Posterior cingulate gyrus (tissue), 11 donors: ENCODE measurements at places on chromosomes 13 and 19.

- no peak for DNase-seq
Measured at GRCh38 chr13:71067165-71067815, 799.7 kb downstream of the DACH1 start.

GRCh38 chr19:51689751-51690453, 3.2 kb upstream of the SPACA6 start:
- DNase-seq: peak; percentile 35

GRCh38 chr19:20067943-20068342, 9.9 kb upstream of the ZNF90 start:
- no peak for DNase-seq

GRCh38 chr13:80140685-80141084, 200.2 kb downstream of the SPRY2 start:
- no peak for DNase-seq

- DNase-seq: no peak
Measured at GRCh38 chr13:35473206-35473775, 3.2 kb downstream of the MAB21L1 start.

DNA sequence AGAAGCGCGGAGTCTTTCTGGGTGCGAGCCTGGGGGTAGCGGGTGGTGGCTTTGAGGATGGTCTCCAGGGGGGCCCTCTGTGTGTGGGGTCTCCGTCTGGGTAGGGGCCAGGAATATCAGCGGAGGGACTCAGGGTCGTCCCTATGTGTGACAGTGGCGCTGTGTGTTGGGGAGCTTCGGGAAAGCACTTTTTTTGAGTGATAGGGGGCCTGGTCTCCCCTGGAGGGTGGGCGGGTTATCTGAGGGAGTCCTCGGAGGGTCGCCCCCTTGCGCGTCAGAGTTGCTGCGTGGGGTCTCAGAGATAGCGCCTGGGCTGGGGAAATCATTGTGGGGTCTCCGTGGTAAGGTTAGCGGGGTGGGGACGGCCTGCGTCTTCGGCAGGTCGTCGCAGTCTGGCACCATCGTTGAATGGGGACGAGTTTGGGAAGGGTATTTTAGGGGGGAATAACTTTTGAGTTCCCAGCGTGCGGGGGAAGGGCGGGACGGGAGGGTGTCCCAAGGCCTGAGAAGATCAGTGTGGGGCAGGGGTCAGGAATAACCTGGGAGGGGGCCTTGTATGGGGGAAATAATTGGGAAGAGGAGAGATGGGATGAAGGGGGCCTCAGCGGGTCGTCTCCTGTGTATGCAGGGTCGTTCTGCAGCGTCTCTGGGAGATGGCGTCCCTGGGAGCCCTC, 857 bp downstream of the IER2 start:
- no peak for DNase-seq

DNA sequence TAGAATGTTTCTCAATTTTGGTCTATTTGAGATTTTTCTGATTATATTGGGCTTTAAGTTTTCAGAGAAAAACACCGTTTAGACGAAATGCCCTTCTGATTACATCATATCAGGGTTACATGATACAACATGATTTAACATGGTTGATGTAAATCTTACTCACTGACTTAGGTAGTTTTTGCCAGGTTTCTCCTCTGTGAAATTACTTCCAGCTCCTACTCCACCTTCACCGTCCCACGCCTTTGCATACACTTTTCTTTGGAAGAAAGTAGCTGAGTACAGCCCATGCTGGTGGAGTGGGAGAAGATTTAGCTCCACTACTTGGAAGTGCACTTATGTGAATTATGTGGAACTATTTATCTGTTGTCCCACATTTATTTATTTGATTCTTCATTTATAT, 433.2 kb upstream of the KLHL1 start:
- no peak for DNase-seq

- DNase-seq: no peak
Measured at GRCh38 chr19:2720777-2721569, at the start of gene DIRAS1. TSS of gene DIRAS1 (minus strand) at chr19:2721372. CDS start at chr19:2717806, 3,566 bp downstream.

- DNase-seq: no peak
Measured at GRCh38 chr19:55080121-55080967, 4.7 kb downstream of the EPS8L1 start.

- no peak for DNase-seq
Measured at GRCh38 chr19:33376423-33376822, 2.9 kb downstream of the CEBPG start.

DNA sequence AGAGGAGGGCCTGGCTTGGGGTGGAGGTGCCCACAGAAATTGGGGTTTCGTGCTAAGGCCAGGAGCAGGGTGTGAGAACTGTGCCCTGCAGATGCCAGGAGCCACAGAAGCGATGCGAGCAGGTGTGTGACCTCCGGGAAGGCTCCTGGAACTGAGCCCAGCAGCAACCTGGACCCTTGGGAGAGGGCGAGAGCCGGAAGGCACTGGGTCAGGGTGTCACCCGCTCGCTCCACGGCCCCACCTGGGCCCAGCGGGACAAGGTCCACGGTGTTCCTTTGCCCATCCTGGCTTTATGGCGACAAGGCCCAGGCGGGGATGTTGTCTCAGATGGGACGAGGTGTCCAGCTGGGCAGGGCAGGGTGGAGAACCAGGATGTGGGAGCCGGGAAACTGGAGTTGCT, 4.2 kb downstream of the MISP start:
- DNase-seq: no peak

- DNase-seq: peak; percentile 43
Measured at GRCh38 chr19:33697766-33698165, 76.0 kb downstream of the CHST8 start.

DNA sequence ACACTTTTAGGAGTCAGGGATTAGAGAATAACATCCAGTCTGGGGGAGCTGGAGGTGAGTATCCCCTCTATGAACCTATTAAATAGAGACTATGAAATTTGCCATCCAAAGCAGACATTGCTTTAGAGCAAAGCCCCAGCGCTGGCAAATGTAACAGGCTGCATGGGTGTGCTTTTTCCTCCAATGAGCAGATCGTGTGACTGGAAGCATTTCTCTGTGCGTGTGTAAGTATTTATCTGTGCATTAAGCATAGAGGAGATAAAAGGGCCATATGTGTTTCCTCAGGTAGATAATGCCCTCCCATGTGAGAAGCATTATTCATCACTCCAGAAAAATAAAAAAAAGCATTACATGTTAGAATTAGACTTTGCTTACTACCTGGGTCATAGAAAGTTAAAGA, 924 bp downstream of the TNFSF13B start:
- DNase-seq: no peak

DNA sequence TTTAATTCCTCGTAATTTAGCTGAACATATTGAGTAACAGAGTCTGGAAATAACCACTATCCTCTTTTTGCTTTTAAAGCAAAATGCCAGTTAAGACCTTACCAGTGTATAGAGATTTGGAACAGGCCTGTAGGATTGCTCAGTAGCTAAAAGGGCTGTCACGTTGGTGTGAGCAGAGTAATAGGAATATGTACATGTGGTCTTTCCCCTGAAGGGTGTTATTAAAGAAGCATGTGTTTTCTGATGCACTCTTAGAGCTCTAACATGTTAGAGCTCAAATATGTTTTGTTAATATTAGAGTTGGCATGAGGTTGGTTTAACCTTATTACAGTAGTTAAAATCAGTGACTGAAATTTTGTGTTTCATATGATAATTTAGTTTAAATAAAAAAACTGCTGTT, 172.9 kb downstream of the PDS5B start:
- DNase-seq: no peak

DNA sequence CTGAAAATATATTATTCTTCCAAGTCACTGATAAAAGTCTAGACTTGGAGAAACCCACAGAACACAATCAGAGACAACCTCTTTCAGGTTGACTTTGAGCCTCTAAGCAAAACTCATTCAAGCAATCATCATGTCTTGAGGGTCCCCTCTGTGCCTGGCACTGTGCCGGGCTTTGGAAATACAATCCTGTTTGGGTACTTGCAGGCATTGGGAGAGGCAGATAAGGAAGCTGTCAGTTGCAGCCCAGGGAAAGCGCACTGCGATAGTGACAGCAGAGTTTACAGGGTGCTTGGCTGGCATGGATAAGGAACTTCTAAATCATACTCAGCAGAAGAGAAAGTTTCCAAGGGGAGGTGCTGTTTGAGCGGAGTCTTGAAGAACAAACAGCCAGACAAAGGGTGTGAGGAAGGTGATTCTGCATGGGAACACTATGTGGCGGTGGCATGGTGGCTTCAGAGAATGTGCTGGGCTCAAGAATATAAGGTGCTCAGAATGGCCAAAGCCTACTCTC, 9.1 kb downstream of the SERP2 start:
- DNase-seq: no peak

- no peak for DNase-seq
Measured at GRCh38 chr19:38564981-38565690, 52.6 kb downstream of the MAP4K1 start.

DNA sequence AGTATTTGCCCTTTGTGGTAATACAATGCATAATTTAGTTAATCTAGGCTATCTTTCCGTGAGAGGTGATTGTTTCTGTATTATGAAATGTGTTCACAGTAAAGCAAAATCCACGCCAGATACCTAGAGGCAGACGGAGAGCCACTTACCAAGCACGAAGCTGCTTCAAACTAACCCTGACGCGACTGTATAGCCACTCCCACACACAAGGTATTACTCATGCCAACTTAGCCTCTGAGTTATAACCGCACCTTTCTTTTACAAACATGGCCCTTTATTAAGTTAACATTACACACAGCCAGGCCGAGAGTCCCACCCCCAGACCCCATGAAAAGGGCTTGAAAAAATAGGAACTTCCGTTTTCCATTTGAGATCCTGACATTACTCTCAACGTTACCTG, 185.7 kb downstream of the ABCC4 start:
- DNase-seq: no peak

DNA sequence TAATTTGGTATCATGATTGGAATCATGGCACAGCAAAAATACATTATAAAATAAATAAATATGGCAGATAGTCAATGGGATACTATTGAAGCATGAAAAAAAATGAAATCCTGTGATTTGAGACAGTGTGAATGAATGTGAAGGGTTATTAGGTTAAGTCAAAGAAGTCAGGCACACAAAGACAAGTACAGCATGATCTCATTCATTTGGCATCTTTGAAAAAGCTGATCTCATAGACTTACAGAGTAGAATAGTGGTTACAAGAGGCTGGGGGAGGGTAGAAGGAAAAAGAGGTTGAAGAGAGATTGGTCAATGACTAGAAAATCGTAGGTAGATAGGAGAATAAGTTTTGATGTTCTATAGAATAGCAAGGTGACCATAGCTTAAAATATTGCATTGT, 295.1 kb upstream of the SLITRK5 start:
- no peak for DNase-seq

DNA sequence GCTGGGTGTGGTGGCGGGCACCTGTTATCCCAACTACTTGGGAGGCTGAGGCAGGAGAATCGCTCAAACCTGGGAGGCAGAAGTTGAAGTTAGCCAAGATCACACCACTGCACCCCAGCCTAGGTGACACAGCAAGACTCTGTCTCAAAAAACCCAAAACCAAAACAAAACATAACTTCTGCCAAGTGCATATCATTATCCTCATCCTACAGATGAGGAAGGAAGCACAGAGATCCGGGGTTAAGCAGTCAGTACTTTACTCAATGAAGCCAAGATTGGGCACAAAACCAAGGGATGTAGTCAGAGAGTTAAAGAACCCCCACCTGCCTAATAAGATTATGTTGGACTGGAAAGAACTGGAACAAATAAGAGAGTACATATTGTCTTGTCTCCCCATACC, 5.5 kb upstream of the TMTC4 start:
- no peak for DNase-seq

DNA sequence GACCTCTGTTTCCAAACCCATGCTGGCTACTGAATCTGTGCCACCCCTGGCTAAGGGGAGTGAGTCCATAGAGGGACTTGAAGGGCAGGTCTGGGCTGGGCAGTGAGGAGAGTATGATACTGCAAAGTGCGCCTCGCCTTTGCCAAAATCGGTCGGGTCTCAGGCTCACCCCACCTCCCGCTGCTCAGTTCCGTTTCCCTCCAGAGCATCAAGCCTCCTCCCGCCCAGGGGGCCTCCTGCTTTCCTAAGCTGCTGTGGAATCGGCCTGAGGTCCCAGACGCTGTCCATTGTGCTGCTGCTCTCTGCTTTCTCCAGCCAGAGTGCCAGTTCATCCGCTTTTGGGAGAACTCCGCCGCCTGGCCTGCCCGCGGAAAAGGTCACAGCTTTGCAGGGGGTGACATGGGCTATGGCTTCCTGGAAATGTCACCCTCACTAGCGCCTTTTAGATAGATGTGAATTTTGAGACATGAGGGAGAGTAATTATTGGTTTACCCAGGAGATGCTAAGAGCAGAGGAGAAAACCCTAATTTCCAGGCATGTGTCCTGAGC, 1418.4 kb downstream of the UQCRFS1 start:
- no peak for DNase-seq

- no peak for DNase-seq
Measured at GRCh38 chr19:42528354-42529247, at the start of gene CEACAM1. TSS of gene CEACAM1 (minus strand) at chr19:42528481. CDS start at chr19:42528374, 107 bp downstream.

DNA sequence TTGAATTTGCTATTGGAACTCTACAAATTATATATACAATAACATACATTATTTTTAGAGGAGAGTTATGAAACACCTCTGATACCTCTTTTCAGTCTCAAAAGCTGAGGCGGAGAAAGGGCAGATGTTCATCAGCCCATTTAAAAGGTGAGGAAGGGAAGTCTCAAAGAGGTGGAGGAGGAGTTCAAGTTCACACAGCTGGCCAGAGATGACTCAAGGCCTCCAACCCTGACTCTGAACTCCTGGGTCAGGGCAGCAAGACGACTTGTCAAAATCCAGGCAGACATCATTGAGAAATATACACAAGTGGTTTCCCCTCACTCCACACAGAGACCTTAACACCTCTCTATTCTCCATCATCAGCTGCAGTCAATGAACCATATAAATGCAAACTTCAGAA, 2.1 kb downstream of the SIAH3 start:
- no peak for DNase-seq

DNA sequence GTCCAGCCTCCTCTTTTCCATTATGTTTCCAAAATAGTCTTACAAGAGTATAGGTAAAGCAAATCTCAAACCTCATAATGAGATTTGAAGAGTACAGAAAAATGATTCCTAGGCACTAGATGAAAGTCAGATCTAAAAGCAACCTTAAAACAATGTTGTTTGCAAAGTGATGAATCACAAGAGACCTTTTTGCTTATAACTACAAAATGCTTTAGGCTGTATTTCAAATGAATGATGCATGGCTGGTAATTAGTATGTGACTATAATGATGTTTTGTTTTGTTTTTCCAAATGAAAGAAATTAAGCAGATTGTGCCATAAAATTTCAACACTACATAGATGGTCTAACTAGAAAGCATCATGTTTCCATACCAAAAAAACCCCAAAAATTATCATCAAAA, 272.7 kb downstream of the DIAPH3 start:
- DNase-seq: no peak
